ENCODE measurements at places on chromosomes 1 and 21.

- DNase-seq, result no peak
These were observed 995 bp upstream of the KIF26B start for GRCh38 chr1:245153552-245154428.

DNA sequence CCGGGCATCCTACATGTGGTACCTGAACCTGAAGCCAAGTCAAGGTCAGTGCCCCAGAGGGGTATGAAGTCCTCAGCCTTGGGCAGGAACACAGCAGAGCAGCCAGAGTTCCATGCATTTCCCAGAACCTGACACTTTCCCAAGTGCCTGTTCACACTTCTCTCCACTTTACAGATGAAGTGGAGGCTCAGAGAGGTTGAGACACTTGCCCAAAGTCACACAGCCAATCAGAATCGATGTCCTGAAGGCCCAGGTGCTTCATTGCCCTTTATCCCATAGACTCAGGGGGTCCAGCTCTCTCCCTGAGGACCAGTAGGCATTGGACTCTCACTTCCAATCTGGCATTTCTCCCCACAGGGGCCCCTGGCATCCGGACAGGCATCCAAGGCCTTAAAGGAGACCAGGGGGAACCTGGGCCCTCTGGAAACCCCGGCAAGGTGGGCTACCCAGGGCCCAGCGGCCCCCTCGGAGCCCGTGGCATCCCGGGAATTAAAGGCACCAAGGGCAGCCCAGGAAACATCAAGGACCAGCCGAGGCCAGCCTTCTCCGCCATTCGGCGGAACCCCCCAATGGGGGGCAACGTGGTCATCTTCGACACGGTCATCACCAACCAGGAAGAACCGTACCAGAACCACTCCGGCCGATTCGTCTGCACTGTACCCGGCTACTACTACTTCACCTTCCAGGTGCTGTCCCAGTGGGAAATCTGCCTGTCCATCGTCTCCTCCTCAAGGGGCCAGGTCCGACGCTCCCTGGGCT, 2.2 kb downstream of the C1QA start:
- DNase-seq, result no peak

DNA sequence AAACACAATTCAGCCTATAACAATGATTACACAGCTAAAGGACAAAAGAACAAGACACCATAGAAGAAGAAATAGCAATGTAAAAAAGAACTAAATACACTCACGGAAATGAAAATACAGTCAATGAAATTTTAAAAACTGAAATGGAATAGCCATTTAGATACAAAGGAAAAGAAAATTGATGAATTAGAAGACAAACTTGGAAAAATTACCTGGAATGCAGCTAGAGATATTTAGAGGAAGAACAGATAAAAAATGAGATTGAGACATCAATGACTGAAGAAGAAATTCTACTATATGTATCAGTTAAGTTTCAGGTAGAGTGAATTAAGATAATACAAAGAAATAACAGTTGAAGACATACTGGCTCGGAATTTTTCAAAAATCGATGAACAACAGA, 430.4 kb upstream of the NR5A2 start:
- DNase-seq, result no peak

- no peak for DNase-seq
These were observed 173.6 kb upstream of the CHRM3 start for GRCh38 chr1:239212811-239213220.

- no peak for DNase-seq
These were observed 744.7 kb upstream of the CXADR start for GRCh38 chr21:16768096-16768495.

GRCh38 chr1:33190701-33191100, 8.9 kb upstream of the TRIM62 start:
- DNase-seq, result no peak

DNA sequence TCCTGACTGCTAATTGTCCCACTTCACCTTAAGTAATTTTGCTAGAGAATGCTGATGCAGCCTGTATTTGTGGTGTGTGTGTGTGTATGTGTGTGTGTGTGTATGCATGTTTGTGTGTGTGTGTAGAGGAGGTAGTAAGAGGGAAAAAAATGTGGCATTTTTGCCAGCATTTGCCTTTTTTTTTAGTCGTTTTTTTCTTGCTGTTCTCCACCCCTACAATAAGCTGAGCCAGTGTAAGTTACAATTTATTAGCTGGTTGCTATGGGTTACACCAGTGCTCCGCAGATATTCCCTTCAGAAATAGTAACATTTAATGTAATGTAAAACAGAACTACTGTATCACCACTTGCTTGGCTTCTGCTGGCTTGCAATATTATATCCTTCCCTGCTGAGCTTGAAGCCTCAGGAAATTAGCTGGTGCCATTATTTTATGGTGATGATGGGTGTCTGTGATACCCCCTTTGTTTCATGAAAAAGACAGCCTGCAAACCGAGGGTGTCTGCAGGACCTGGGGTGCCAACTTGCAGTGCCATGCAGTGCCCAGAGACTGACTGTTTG, 23.4 kb upstream of the IGSF3 start:
- DNase-seq, result no peak

DNA sequence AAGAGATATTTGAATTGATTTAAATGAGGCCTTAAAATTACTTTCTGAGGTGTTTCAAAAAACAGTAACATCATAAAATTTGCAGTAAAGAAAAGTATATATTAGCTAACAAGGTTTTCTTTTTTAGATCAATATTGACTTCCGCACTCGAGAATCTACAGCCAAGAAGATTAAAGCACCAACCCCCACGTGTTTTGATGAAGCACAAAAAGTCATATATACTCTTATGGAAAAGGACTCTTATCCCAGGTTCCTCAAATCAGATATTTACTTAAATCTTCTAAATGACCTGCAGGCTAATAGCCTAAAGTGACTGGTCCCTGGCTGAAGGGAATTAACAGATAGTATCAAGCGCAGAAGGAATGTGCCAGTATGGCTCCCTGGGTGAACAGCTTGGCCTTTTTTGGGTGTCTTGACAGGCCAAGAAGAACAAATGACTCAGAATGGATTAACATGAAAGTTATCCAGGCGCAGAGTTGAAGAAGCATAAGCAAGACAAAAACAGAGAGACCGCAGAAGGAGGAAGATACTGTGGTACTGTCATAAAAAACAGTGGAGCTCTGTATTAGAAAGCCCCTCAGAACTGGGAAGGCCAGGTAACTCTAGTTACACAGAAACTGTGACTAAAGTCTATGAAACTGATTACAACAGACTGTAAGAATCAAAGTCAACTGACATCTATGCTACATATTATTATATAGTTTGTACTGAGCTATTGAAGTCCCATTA, 3.6 kb downstream of the RGS1 start:
- no peak for DNase-seq

- no peak for DNase-seq
These were observed 119.9 kb upstream of the LHX8 start for GRCh38 chr1:75014250-75014649.
